Activated CD4-positive, alpha-beta T cell treated with anti-CD3 and anti-CD28 coated beads, Interleukin-2, amount 50 U/mL, for 1 hour (primary cell): ENCODE measurements at places on chromosomes 3 and 15.

DNA sequence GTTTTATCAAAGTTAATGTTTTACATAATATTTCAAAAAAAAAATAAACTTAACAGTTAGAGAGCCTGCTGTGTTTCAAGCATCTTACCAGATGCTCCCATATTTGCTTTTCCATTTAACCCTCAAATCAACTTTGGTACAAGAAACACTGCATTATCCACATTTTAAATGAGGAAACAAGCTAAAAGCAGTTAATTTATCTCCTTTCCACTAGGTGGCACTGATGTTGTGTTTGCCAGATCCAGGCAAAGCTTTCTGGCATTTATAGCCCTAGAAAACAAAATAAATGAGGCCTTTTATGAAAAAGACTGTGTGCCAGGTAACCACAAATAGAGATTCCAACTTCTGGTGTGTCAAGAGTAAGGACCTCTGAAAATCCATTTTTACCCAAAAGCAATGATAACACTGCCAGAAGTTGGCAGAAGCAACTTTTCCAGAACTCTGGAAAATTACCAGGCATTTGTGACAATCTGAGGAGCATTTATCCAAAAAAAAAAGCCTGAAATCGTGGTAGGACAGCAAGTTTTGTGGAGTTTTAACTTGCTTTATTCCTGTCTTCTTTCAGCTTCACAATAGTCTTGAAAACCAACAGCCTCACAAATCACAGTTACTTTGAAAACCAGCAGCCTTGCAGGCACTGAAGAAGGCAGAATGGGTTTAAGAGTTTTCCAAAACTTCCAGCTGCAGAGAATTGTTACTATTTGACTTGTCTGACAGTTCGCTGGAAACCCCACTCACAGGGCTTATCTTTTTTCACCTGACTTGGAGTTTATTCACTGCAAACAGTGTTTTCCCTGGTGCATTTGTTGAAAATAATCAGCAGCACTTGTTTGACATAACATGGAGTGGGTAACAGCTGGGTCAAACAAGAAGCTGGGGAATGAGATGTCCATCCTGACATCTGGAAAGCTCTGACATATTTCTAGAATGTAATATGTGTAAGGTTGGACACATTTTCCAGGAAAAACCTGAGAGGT lies 9.2 kb downstream of the FAM162A start:
- DNase-seq = peak; percentile 2

DNA sequence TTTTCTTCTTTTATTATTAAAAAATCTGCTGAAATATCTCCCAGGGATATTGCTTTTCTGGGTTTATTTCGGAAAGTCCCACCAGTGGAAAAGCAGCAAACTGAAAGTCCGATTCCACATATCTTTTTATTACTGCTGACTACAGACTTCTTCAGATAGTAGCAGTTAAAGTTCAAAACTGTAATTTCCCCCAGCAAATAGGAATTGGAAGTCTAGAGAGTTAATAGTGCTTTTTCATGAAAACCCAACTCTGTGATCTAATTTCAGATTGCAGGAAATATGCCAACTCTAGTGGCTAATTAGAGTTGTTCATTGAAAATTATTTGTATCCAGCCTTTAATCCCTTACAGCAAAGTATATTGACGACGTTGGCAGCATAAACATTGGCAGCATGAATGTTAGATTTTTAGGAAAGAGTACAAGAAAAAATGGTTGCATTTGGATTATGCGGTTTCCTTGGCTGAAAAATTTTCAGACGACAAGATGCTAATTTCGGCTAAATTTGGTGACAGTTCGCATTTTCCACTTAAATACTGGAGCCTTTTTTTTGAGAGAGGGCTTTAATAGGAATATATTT lies 472.9 kb upstream of the CBLB start:
- no peak for DNase-seq

DNA sequence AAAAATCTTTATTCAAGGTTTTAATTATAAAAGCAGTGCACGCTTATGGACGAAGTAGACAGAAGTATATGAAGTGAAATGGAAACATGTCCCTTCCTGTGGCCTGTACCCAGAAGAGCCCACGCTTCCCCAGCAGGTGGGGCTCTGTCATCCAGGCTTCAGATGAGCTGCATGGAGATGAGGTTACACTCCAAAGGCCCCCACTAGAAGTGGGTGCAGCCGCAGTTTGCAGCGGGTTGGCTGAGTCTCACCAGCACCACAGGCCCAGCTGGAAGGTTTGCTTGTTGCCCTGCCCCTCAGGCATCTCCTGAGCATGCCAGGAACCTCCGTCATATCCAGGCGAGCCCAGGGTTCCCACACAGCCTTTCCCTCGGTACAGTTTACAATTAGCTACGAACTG lies 33.1 kb downstream of the PRR20G start:
- DNase-seq = no peak

GRCh38 chr3:141699324-141699723 lies 38.8 kb upstream of the RNF7 start:
- DNase-seq = no peak

GRCh38 chr3:4591669-4592068 lies 98.5 kb downstream of the ITPR1 start:
- no peak for DNase-seq
